NCI-H2029 treated with DMSO at 0.1 percent for 48 hours (cell line): ENCODE measurements at places on chromosomes 2 and 18.

DNA sequence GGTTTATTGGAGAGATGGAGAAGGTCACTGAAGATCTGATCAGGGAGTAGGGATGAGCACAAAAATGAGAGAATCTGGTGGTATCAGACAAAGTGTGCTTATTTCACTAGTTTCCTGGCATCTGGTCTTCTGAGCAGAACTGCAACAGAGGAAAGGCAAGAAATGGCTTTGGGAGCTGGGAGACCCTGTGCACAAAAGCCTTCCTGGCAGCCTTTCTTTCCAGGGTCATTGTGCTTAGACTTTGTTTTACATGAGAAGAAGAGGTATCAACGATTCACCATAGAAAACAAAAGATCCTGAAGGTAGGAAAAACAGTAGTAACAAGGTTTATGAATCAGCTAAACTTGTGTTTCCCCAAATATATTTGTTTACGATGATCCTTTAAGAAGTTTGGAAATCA is 162.9 kb downstream of the CNTNAP5 start:
- DNase-seq: no peak

DNA sequence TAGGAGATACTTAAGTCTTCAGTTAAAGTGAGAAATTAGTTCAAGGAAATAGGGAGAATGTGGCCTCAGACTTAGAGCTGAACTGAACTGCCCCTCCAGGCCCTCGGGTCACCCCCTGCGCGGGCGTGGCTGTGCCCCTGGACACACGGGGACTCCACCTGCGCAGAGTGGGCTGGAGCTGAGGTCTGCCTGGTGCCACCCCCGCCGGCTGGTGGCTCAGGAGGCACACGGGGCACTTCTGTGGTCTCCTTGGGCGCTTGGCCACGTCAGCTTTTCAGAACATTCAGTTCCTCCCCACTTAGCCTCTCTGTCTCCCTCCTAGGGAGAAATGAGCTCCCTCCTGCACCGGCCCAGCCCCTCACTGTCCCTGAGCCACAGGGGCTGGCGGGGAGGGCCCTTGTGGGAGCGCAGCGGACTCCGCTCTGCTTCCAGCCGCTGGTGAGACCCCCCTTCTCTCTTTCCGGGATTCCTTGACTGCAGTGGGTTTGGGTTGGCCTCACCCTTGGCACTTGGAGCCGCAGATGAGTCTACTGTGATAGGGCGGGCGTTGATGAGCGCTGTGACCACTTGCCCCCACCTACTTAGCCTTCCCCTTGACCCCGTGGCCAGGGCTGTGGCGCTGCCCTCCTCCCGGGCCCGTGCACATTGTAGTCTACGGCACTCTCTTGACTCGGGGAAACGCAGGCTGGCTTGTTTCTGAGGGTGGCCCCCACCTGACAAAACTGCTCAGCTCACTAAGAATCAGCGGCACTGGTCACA is 18.2 kb upstream of the PDIA6 start:
- no peak for DNase-seq

DNA sequence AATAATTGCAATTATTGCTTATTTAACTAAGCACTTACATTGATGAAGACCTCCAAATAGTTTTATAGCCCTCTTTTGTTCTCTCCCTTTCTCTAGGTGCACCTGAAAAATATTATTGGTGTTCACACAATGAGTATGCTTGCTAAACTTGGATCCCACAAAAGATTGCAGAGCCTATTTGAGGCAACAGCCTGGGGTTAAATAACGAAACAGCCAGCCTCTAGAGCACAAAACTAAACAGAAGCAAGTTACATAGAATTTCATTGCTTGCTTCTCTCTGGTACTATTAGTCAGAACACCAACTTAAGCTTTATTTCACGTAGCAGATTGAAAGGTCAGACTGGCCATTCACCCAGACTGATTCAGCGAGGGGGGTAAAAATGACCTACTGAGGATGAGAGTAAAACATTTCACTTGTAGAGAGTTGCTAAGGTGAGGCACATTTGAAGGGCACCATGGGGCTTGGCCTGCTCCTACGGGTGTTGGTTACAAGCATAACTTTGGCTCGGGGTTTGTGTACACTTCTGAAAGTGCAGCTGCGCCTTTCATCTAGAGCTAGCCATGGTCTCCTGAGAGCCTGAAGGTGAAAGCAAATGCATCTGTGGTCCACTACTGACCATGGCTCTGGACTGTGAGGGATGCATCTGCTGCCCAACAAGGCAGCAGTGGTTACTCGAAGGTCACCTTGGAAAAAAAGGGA is 225.1 kb upstream of the LRRTM1 start:
- DNase-seq: no peak

GRCh38 chr18:45724601-45725000 is 620 bp downstream of the SLC14A1 start:
- DNase-seq: no peak

- no peak for DNase-seq
Observed at GRCh38 chr2:58957188-58957840, 716.2 kb upstream of the FANCL start.

DNA sequence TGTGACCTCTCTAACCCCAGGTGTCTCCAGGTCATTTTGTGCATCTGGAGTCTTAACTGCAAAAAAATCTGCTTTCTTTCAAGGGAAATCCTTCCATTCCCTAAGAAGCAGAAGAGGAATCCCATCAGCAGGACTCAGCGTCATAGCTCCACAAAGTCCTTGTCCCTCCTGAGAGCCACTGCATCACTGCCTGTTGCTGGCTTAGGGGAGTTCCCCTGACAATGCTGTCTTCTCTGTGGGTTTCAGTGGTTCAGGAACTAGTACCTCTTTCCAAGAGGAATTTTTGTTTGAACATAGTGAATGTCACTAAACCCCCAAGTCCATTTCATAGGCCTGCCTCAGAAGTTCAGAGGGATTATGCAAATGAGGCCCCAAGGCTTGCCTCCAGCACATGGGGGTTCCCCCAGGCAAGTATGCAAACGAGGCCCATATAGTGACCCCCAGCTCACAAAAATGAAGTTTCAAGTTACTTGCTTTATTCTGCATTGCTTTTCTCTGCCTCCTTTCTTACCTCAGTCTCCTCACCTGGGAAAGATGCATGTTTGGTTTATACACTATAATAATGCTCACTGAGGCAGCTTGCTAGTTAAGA is 513.9 kb upstream of the MEX3C start:
- no peak for DNase-seq

GRCh38 chr2:65737452-65738011 is 305.1 kb upstream of the SPRED2 start:
- no peak for DNase-seq

- DNase-seq: no peak
Observed at GRCh38 chr2:226838722-226839121, 2.9 kb downstream of the RHBDD1 start.

DNA sequence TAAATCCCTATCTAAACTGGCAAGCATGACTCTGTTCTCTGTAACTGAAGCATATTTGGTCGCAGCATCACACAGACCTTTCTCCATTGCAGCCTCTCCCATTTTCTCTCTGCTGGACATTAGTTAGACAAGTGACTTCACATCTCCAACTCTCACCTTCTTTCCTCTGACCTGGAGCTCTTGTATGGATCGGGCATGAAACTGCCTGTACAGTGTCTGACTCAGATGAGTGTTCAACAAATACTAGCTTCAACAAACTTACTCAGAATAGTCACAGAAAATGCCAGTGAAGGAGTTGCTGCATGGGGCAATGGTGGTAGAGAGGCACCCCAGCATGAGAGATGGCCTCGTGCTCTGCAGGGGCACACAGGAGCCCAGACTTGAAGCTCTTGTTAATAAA is 104.7 kb upstream of the COPS8 start:
- DNase-seq: no peak

DNA sequence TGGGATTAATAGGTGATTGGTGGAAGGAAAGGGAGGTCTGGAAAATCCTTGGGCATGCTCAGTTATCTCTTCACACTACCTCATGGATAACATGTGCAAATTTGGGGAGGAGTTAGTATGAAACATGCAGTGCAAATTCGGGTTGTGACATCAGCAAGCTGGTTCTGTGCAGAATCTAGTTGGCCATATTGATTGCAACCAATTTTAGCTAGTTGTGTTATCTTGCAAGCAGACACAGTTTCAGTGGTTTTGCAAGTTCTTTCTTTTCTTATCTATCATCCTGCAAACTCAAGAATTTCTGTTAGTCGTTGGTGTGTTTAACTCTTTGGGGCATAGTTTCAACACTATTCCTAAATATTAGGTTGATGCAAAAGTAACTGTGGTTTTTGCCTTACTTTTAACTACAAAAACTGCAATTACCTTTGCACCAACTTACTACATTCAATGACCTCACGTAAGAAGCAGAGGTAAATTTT is 135.4 kb downstream of the PTH2R start:
- DNase-seq: no peak

- DNase-seq: no peak
Observed at GRCh38 chr2:228938629-228939028, 332.5 kb downstream of the PID1 start.

GRCh38 chr2:239390546-239391285 is 10.1 kb downstream of the HDAC4 start:
- DNase-seq: no peak

DNA sequence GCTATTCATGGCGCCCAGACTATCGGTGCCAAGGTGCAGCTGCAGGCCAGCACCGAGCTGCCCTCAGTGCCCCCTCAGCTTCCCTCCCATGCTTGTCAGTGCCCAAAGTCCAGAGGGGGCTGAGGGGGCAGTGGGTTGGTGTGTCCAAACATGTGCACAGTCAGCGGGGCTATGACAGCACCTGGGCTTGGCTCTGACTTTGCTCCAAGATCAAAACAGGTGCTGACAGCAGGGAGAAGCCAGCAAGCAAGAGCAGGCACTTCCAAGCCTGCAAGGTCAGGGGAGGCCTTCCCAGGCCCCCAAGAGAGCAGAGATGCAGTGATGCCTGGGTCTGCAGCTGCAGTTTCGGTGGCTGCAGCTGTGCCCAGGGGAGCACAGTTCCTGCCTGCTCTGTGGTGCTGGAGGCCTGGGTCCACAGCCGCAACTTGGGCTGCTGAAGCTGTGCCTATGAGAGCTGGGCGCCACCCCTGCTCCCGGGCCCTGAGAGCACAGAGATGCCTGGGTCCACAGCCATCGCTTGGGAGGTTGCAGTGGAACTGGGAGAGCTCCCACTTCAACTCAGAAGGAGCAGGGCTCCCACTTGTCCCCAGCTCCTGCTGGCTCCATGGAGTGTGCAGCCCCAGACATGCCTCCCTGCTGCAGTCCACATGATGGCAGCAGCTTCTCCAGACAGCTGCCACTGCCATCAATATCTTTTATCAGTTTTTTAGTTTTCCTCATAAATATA is 775.3 kb upstream of the POU3F3 start:
- no peak for DNase-seq

DNA sequence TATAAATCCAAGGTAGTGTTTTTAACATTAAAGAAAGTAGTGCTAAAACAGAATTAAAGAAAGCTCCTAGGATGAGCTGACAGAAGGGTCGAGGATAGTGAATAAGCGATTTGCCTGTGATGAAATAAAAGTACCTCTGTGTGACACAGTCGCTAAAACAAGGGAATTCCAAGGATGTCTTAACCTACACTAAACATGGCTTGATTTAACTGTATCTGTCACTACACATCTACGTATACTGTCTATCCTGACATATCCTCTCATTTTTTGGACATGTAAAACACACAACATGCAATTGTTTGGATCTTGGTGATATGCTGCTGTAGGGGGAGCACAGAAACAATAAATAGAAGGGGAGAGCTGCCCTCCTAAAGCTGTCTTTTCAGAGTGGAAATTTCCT is 580.8 kb upstream of the SLC8A1 start:
- no peak for DNase-seq

DNA sequence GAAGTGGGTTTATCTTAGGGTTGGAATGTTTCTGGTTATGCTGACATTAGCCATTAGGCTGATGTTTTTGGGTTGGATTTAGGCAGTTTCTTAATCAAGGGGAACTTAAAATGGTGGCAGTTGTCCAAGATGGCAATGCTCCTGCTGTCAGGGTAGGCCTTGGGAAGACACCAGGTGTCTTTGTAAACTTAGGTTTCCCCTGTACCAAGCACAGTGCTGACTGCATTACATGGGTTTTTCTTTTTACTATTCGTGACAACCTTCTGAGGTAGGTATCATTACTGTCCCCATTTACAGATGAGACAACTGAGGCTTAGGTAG is 528 bp upstream of the ATG16L1 start:
- DNase-seq: no peak

- DNase-seq: no peak
Observed at GRCh38 chr18:11752116-11752911, 63.2 kb downstream of the GNAL start.

GRCh38 chr2:22907330-22907729 is 477.6 kb upstream of the KLHL29 start:
- DNase-seq: no peak

- no peak for DNase-seq
Observed at GRCh38 chr2:226904592-226904991, 68.7 kb downstream of the RHBDD1 start.

DNA sequence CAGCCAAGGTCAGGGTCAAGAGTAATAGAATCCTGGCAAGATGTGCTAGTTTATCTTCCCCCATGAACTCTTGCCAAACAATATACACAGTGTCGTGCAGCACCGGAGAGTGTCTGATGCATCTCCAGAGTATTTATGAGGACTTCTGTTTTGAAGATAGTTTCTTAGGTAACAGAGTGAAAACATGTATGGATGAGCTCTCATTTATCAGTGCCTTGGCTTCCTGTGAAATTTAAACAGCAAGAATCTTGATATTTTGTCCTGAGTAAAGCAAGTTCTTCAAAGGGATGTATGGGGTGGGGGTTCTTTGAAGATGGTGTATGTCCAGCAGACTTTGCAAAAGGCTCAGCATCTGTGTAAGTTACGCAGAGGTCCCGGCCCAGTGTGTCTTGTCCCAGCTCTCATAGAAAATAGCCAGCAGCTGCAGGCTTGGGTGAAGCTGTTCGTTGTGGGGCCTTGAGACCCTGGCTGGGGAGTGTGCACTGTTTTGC is 361.0 kb upstream of the NT5C1B start:
- no peak for DNase-seq

DNA sequence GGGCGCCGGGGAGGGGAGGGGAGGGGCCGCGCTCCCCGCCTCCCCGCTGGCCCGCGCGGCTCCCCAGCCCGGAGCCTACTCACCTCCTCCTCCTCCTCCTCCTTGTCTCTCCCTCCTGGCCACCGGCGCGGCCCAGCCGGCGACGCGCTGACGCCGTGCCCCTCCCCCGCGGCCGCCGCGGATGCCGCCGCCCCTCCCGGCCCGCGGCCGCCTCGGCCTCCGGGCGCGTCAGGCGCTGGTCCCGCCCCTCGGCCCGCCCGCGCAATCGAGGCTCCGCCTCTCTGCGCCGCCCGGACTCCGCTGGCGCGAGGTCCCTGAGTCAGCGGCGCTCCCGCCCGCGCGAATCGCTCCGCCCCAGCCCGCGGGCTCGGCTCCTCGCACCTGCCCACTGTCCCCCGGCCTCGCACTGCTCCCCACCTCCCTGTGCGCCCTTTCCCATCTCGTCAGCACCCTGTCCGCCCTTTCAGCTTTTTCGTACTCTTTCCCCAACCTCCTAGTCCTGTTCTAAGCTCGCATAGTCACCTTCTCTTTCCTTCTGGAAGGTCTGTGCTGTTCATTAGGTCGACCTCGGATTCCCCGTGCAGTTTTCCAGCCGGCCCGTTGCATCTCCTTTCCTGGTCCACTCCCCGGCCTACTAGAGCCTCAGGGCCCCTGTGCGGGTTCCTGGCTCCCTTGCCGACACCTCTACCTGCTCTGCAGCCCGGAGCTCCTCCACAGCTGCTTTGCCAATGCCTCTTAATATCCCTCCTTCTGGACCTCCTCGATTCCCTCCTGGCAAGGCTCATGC is 187.4 kb downstream of the ZEB2 start:
- peak; percentile 31 for DNase-seq
